Hindlimb muscle (tissue), 1 donor: ENCODE measurements at places on chromosomes 5 and 9.
A peak's percentile ranks its signal among the peaks of the same experiment; 100 is the strongest.

- DNase-seq, result no peak
Observed at GRCh38 chr9:89725271-89725670, 120.5 kb downstream of the GADD45G start.

DNA sequence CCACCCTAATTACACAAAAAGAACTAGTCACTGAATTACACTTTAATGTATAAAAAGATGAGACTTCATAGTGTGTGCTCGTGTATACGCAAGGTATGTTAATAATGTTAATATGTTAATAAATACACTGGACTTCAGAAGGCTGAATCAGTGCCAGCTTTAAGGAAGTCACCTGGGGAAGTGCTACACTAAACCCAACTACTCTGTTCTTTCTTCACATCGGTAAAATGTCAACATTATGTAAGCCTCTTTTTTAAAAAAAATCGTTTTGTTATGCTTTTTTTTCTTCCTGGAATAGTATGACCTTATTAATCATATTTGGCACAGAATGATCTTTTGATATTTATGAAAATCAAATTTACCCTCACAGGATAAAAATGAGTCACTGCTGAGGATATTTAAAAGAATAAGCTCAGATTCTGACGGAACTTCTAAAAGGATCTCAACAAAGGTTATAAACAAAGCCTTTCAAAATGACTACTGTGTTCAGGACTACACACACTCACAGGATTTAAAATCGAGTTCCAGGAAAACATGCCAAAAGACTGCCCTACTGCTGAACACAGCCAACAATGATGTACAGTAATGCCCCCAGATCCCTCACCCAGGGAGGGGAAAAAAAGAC, 75.9 kb downstream of the AUH start:
- DNase-seq, result no peak

- DNase-seq, result no peak
Observed at GRCh38 chr5:71954329-71954728, 152.9 kb upstream of the MAP1B start.

DNA sequence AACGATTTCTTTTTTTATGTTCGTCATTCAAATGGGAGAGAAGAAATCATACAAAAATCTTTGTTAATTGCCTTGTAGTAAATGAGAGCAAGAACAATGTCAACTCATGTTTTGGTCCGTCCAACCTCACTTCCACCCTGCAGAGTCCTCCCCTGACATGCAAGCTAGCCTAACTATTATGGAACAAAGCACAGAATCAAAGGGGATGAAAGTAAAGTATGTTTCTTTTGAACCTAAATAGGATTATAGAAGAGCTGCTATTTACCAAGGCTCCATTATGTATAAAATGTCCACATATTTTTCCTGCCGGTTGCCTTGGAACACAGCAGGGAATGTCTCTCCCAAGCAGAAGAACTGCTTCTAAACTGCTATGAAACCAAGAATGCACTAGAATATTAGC, 161.1 kb downstream of the MRPS30 start:
- no peak for DNase-seq

- DNase-seq, result no peak
Observed at GRCh38 chr5:160787240-160787639, 64.8 kb downstream of the ATP10B start.

GRCh38 chr5:132425009-132425937, 55.8 kb downstream of the SLC22A5 start:
- no peak for DNase-seq

DNA sequence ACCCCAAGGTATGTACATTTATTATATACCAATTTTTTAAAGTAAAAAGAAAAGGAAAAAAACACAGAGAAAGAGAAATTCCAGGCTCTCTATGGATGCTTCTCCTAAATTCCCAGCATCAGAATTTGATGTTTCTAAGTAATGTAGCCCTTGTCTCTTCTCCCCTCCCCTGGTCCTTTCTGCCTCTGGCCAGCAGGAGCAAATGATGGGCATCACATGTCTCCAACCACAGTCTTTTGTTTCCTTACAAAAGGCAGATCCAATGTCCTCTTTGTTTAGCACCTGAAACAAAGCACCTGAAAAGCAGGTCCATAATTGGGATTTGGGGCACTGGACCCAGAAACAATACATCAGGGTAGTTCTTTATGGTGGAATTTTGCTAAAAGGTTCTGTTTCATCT, 50.4 kb upstream of the APC start:
- no peak for DNase-seq

GRCh38 chr5:132063090-132063911, 2.8 kb downstream of the IL3 start:
- peak; percentile 26 for DNase-seq

DNA sequence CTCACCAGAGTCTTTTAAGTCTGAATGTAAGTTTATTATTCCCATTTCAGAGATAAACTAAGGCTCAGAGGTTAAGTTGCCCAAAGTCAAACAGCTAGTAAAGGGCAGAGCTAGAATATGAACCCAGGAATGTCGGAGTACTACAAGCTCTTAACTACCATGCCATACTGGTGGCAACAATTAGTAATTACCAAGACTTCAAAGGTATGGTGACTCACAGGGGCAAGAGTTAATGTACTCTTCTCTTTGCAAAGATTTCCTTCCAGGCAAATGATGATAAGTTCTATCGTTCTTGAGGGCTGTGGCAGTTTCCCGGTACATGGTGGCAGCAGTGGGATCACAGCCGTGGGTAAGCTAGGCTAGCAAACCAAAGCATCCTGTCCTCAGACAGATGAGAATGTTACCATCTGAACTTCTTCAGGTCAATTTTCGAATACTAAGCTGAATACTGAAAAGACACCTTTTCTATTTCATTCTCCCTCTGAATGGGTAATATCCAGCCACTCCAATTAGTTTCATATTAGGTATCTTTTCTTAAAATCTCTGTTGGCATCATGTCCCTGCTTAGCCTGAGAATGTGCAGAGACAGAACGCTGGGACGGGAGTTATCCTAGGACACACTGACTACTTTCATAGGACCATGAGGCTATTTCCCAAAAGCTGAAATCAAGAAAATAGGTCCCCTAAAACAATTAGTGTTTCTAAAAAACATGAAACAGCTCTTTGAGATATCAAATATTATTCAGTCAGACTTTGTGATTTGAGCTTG, 117.0 kb upstream of the NR5A1 start:
- no peak for DNase-seq

DNA sequence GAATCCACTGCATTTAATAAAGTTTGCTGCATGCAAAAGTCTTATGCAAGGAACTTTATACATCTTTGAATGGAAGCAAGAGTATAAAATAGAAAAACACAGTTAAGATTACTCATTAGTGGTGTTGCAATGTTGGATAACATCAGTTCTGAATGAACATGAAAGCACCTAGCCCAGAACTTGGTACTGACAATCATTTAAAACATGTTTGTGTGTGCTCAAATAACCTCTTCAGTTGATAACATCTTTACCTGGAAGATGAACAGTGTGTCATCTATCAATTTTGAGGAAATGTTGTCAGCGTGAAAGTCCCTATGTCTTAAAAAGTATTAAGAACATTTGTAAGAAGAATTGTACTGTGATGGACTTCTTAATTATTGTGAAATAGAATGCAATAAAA, 370.4 kb upstream of the GRAMD2B start:
- no peak for DNase-seq

DNA sequence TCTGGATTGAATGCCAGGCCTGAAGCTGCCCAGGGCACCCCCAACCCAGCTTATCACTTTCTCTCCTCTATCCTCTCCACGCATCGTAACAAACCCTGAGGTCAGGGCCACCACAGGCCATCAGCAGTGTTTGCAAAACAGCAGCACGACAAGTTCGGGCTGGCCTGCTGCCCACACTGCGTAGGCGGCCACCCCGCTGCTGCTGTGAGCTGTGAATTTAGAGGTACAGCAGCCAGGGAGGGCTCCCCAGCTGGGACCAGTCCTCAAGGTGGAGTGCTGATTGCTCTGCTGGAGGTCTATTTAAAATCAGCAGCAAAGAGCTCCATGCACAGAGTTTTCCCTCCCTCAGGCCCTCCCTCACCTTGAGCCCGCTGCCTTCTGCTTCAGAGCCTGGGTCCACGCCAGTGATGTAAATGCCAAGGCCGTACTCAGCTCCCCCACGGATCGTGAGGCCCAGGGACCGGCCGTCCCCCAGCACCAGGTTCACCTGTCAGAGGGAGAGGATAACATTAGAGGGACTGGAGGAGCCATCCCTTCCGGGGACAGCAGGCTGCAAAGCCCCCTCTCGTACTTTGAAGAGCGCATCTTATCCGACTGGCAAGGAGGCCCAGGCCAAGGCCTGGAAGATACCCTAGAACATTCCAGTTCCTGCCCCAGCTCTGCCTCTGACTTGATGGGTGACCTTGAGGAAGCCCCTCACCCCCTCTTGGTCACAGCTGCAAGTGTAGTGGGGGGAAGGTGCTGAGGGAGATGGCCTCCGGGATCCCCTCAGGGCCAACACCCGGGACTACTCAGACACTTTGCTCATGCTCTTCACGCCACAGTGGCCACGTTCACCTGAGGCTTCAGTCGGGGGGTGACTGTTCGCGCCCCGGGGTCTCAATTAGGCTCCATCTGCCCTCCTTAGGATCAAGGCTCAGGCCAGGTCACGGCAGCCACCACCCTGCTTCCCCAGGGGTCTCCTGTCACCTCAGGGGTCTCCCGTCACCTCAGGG, 39.1 kb downstream of the WHRN start:
- no peak for DNase-seq

GRCh38 chr5:162852134-162852533, 585.3 kb upstream of the CCNG1 start:
- DNase-seq, result no peak

DNA sequence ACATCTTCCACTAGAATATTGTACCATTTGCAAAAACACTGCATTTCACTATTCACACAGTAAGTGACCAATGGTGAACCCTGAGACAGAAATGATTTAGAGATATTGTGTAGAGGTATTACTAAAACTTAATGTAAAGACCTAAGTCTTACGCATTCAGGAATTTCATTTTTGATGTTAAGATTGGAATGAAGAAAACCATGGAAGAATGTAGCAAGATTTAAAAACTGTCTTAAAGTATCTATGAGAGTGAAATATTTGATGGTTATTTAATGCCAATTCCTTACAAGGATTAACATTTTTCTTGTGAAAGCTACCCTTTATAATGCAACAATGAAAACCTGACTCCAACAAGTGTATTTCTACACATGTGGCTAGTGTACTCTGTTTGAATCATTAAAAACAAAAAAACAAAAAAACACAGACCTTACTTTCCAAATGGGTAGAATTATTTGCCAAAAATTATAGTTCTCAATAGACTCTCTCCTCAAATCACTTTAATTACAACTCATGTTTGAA, 172.0 kb downstream of the NNT start:
- no peak for DNase-seq

- DNase-seq, result no peak
Observed at GRCh38 chr5:178196986-178197385, 7.3 kb upstream of the HNRNPAB start.

DNA sequence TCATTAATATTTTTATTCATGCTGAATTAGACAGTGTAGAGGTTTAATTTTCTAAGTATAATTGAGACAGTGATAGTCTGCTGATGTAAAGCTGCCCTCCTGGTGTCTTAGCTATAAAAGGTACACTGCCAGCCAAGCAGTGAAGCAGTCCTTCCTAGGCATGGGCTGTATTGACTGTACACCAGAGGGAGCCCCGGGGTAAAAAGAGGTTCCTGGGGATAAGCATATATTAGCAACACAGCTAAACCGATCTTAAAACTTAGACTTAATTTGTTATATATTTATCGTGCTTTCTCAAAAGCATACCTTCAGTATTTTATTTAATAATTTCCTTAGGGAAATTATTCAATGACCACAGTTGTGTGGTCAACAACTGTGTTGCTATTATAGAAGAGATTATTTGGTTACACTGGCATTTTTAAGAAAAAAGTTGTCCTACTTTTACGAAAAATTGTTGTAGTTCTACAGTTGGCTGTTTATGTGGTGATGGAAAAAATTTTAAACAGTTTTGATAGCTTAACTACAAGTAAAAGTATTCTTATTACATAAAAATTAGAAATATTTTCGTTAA, 68.8 kb downstream of the ELL2 start:
- DNase-seq, result no peak

DNA sequence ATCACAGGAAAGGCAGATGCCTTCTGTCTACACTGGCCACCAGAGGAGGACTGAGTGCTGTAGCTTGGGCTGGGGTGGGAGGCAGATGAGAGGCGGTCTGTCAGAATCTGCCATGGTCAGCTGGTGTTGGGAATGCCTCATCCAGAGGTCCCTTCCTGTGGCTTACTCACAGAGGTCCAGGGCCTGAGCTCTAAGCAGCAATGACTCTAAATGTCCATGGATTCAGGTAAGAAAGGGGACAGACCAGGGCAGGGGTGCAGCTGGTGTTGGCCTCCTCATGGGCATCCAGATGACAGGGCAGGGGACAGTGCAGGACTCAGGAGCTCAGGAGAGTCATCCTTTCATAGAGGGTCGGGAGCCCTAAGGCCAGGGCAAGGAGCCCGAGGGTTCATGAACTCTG, 165.0 kb downstream of the ICE1 start:
- no peak for DNase-seq

- no peak for DNase-seq
Observed at GRCh38 chr9:74762950-74763349, 124.8 kb downstream of the TRPM6 start.

- DNase-seq, result no peak
Observed at GRCh38 chr9:34599546-34599945, 10.0 kb upstream of the CNTFR start.

- DNase-seq, result no peak
Observed at GRCh38 chr9:16112116-16112515, 559.3 kb downstream of the CCDC171 start.

DNA sequence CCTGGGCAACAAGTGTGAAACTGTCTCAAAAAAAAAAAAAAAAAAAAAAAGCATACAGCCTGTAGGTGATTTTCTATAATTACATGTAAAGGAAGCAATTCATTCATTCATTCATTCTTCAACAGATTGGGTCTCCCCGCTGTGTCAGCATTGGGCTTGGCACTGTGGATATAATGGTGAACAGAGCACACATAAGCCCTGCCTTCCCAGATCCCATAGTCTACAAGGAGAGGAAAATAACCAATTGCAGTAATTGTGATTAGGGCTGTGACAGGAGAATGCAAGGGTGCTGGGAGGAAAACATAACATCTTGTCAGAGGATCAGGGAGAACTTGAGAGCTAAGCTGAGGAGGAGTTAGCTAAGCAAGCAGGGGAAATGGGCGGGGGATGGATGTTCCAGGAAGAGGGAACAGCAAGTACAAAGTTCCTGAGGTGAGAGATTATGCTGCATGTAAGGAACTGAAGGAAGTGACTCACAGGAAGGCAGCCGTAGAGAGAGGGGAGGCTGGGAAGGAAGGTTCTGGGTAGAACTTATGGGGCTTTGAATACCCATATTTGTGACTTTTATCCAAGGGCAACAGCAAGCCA, 24.0 kb upstream of the KLF9 start:
- no peak for DNase-seq

DNA sequence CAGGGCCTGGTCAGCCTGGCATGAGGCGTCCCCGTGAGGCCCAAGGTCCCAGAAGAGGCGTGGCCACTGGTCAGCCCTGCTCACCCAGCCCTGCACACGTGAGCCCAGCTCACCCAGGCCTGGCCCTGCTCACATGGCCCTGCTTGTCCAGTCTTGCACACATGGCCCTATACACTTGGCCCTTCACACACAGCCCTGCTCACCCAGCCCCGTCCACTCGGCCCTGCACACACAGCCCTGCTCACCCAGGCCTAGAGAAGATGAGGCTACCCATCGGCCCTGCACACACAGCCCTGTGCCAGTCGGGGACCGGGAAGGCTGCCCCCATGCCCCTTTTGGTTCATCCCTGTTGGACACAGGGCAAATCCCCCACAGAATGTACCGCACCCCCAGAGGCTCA, 28.4 kb downstream of the ZDHHC11B start:
- no peak for DNase-seq
